Retina (tissue), 1 donor: ENCODE measurements at places on chromosomes 5 and 9.

- no peak for DNase-seq
These were observed 174.9 kb upstream of the PAPPA start for GRCh38 chr9:115978659-115979096.

DNA sequence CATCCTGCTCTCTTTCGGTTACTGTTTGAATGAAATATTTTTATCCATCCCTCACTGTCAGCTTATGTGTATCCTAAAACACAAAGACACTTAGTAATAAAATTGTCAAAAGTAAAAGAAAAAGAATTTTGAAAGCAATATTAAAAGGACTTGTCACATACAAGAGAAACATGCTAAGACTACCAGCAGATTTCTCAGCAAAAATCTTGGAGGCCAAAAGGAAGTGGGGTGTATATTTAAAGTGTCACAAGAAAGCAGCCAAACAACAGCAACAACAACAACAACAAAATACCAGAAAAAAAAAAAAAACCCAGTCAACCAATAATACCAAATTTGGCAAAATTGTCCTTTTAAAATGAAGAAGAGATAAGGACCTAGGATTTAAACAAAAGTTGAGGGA is 678.7 kb upstream of the TYRP1 start:
- DNase-seq = no peak

DNA sequence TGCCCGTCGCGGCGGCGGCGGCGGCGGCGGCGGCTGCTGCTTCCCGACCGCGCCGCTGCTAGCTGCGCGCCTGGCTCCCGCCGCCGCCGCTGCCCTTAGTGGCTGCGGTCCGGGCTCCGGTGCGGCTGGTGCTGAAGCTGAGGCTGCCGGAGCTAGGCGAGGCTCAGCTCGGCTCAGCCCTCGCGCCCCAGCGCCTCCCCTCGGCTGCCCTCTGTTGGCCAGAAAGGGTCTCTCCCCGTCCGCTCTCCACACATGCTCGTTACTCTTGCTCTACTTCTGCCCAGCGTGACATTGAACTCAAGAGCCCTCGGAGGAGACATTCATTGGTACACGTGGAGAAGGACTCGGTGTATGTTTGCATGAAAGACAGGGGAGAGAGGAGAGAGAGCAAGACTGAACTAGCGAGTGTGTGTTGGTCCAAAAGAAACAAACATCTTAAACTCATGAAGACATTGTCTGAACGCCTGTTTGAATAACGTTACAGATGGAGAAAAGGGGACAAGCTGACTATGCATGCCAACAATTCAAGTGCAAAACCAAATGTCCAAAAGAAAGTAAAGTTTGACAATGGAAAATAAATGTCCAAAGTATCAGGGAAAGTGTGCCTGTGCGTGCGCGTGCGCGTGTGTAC is at the start of gene HCN1:
Gene HCN1 (minus strand): TSS at position 175 of the 631 bp plus-strand sequence.
- peak; percentile 91 for DNase-seq

DNA sequence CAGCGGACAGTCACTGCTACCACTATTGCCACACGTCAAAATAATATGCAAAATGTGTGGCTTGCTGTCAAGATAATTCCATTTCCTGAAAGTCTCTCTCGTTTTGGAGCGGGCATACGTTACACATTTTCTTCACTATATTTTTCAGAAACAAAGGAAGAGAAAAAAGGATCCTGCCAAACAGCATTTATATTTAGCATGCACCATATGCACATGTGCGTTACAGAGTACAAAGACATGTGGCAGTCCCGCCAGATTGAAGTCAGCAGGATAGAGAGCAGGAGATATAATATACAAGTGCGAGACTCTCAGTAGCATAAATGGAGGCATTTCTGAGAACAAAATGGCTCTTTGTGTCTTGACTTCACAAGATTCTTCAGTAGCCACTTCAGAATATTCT is 221.6 kb upstream of the KIF2A start:
- no peak for DNase-seq

- DNase-seq = no peak
These were observed 12.4 kb downstream of the SWI5 start for GRCh38 chr9:128288273-128289004.

GRCh38 chr9:112104401-112104800 is 70.7 kb downstream of the SUSD1 start:
- no peak for DNase-seq

DNA sequence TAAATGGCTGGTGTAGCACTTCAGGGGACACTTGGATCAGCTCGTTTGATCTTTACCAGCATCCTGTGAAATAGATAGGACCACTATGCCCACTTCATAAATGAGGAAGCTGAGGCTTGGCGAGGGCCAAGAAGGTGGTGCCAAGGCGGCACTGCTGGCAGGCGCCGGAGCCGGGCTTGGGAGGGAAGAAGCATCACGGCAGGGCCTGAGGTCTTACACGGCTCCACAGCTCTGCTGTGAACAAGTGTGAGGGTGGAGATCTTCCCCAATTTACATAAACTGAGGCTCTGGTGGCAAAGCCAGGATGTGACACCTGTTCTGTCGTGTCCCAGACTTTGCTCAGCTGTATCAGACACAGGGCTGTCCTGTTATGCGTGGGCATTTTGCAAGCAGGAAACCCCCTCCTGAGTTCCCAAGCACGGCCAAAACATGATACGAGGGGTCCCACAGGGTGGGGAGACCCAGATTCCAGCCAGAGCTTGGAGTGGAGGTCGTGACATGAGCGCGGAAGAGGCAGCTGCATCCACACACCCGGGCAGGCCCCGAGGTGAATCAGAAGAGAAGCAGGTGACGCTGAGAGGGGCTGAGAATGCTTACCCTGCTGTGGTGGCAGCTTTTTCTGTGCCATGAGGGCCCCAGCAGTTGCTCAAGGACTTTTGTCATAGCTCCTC is 117.5 kb upstream of the BOD1 start:
- peak; percentile 18 for DNase-seq
